Activated CD8-positive, alpha-beta memory T cell treated with anti-CD3 and anti-CD28 coated beads, Interleukin-2, amount 10 ng/mL, durations not matched to agents 7 days and 5 days (primary cell): ENCODE measurements at places on chromosomes 2 and 18. TPM values are rescaled to one million over a fixed set of nuclear protein-coding genes. Genes with fewer than 3 reads are reported as not detected.

The SYT4 gene
- not detected for total RNA-seq

DNA sequence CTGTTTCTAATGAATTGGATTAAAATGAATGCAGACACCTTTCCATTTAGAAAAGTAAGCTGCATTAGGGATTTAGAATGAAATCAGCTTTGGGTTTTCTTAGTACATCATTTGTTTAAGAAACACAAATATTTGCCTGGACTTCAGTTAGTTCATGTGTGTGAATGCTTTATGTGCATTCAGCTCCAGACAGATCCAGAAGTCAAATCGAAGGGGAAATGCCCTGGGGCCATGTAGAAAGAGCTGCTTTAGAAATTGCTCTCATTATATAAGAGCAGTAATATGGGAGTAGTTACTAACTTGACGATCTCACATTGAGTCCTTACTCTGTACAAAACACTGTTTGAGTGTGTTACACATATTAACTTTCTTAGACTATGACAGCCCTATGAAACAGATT lies 88.0 kb upstream of the TTC39C start:
- peaks cover 5% of the 10 kb centered on the region for H3K36me3 ChIP-seq
- DNase-seq: no peak
- peaks cover 6% of the 10 kb centered on the region for H3K27me3 ChIP-seq
- H3K27ac ChIP-seq: no peak overlapping the region

The VWC2L gene
- total RNA-seq: not detected

The COBLL1 gene
- not detected for total RNA-seq

The RGPD3 gene
- total RNA-seq: not detected

The NTSR2 gene
- not detected for total RNA-seq

- no peaks in the 10 kb centered on the region for H3K4me1 ChIP-seq
- no peak overlapping the region for H3K27ac ChIP-seq
- no peaks in the 10 kb centered on the region for H3K27me3 ChIP-seq
- DNase-seq: no peak
Observed at GRCh38 chr18:28767201-28767600, 590.3 kb upstream of the CDH2 start.
